Suppressor macrophage (primary cell): ENCODE measurements at places on chromosomes 1 and 21.

GRCh38 chr1:208002672-208003071, 91.7 kb upstream of the CD34 start:
- DNase-seq = no peak

- DNase-seq = no peak
These were observed 217.9 kb downstream of the RHOU start for GRCh38 chr1:228953207-228953606.

DNA sequence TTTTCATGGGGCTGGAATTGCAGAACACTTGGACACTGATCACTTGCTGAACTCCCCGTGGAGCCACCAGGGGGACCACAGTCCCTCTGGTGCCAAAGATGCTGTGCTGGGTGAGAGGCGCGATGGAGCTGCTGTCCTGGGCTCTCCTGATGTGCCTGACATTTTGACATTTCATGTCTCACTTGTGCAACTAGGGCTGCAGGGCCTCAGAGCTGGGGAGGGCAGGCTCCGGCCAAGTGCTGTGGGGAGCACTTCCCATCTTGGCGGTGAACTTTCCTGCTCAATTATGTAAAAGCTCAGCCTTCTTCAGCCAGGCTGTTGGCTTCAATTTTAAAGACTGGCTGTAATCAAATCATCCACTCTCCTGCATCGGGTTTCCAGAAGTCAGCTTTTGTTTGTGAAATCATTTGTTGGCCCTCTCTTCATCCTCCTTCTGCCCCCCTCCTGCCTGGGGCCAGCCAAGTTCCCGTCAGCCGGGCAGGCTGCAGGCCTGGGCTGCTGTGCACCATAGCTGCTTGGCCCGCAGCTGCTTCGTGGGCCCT, 36.8 kb downstream of the KCNAB2 start:
- DNase-seq = no peak

DNA sequence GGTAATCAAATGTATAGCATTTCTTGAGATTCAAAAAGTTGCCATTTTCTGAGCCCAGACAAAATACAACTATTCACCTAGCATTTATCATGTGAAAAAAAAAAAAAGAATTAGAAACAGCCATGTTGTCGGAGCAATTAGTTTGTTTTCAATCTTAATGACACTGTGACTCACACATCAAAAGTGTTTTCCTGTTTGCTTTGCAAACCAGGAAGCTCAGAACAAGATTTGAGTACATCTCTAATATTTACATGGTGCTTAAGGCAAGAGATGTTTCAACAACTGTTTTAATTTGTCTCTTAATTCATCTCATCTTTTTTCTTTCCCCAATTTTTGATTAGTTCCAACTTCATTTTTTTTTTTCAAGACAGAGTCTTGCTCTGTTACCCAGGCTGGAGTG, 62.5 kb upstream of the CAPZB start:
- no peak for DNase-seq

DNA sequence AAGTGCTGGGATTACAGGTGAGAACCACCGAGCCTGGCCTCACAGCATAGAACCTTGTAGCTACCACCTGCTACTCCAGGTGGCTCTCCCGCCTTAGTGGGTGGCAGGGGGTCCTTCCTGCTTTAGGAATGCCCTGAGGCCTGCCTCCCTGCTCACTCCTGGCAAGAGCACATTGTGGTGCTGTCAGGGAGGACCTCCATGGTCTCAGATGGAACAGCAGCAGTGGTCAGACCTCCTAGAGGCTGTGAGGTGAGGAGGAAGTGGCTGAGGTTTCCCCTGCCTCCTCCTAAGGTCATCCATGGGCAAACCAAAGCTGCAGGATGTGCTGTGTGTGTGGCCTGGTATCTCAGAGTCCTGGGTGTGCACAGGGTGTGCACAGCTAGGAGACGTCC, 6.7 kb downstream of the SOX13 start:
- no peak for DNase-seq

DNA sequence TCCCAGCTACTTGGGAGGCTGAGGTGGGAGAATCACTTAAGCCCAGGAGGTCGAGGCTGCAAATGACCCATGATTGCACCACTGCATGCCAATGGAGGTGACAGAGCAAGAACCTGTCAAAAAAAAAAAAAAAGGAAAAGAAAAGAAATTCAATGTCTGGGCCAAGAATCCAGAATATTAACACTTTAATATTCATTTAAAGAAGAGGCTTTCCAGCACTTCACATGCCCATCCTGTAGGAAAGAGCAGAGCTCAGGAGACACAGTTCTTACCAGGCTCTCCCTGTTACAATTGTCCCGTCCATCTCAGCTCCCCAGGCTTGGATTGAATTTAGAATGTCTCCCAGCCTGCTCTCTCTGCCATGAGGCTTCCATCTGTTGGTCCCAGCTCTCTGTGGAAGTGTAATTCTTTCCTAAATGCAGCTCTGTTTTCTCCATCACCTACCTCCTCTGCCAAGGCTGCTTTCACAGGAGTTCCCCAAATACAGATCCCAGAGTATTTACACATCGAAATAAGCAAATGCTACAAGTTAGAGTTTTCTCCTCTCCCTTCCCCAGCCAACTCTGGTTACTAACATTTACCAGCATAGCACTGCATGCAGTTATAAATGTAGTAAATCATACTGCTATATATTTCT, 116.6 kb upstream of the CDC42BPA start:
- DNase-seq = no peak

DNA sequence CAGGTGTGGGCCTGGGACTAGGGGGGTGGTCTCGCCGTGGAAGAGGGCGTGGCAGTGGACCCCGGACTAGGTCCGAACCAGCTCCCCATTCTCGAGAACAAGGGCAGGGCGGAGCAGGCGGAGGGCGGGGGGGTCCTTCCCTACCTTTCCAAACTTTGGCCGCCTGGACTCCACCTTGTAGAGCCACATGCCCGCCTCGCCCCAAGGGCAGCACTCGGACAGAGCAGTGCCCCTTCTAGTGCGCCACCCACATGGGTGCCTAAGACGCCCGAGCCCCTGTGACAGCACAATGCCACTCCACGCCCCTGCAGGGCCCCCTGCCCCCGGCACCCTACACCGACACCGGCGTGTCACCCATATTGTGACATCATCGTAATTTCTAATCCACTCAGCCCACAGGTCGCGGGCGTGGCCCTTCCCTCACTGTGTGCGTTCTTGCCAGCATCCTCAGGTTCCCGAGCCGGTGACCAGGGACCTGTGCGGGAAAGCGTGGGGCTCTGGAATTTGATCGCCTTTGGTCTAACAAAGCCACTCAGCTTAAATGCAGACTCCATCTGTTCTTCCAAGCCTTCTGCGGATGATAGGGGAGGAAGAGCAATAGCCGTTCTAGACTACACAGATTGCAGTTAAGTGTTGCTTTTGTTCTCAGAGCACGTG, 553 bp upstream of the STMN1 start:
- DNase-seq = peak; percentile 8

- no peak for DNase-seq
These were observed 28.8 kb upstream of the CCDC181 start for GRCh38 chr1:169456029-169456428.

GRCh38 chr1:60571811-60572210, 498.2 kb upstream of the C1orf87 start:
- no peak for DNase-seq

- no peak for DNase-seq
These were observed 357.8 kb upstream of the PRMT6 start for GRCh38 chr1:106698660-106699059.

DNA sequence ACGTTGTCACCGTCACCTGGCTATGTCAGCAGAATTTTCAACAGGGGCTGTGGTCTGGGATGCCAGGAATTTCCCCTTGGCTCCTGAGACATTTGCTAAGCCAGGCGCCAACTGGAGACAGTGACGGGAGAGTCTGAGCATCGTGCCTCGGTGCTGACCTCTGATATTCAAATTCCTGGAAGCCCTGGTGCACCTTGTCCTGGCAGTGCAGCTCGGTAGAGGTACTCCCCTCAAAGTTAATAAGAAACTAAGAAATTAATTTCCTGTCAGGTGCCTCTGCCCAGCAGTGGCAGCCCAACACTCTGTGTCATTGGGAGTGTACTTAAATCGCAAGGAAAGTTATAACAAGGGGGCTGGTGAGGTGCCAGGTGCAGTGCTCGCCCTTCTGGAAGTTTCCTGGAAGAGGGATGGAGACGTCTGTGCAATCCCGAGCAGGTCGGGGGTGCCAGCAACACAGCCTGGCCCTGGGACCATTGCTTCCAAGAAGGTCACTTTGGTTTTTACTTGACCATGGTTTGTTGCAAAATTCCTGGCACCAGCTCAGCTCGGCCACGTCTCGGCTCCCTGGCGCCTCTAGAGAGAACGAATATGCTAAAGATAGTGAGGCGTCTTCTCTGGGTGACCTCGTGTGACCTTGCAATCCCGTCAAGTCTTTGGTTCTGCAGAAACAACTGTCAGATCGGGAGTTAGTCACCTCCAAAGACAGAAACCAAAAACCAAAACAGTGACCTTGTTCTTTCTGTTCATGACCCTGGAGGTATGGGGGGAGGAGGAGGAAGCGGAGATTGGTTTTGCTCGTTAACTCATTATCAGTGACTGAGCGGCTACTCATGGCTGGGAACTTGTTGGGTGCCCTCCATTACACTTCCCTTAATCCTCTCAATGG, 149.5 kb upstream of the VAMP3 start:
- DNase-seq = no peak

DNA sequence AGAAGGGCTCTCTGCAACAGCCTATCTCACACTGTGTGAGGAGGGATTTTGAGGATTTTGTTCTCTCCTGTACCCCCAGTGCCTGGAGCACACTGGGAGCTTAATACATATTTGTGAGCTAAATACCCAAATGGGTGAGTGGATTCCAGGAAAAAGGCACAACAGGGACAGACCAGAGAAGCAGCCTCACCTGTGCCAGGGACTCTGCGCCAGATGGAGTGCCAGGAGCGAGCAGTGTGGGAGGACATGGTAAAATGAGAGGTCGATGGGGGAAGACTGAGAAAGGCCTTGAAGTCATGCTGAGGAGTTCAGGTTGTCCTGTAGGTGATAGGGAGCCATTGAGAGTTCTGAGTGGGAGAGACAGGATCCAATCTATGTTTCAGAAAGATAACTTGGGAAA, 11.0 kb upstream of the KCNA2 start:
- DNase-seq = peak; percentile 1

DNA sequence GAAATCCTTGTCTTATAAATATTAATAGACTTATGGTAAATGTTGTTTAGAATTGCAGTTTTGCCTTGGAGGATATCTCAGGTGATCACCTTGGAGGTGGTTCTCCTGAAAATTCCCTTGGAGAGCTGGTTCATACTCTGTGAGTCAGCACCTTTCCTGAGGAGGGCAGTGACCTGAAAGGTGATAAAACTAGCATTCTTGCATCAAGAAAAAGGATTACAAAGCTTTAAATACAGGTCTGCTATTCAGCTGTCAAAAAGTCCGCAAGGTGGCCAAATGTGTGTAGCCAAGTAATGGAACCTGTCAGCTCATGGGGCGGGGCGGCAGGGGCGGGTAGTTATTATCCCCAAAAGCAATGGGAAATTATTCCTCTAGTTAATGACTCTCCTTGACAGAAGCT, 52.8 kb upstream of the EDARADD start:
- DNase-seq = no peak

- peak; percentile 81 for DNase-seq
These were observed 9.2 kb upstream of the LAD1 start for GRCh38 chr1:201408176-201408833.

GRCh38 chr1:210262897-210263272, 30.3 kb downstream of the SERTAD4 start:
- DNase-seq = no peak

DNA sequence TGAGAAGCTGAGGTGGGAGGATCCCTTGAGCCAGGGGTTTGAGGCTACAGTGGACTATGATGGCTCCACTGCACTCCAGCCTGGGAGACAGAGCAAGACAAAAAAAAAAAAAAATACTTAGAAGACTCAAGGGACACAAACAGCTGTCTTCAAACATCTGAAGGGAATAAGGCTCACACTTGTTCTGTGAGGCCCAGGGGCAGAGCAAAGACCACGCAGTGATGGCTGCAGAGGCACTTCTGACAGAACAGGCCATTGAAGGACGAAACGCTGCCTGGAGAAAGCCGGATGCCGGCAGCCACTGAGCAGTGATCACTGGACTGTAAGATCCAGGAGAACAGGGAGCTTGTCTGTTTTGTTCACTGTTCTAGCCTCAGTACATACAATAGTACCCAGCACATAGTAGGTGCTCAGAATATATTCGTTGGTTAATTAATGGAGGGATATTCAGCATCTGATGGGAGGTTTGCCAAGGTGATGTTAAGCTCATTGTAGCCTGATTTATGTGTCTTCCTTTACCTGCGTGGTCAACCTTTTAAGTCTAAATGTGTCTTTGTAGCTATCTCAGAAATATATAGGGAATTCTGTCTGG, 12.1 kb upstream of the NDC1 start:
- no peak for DNase-seq

DNA sequence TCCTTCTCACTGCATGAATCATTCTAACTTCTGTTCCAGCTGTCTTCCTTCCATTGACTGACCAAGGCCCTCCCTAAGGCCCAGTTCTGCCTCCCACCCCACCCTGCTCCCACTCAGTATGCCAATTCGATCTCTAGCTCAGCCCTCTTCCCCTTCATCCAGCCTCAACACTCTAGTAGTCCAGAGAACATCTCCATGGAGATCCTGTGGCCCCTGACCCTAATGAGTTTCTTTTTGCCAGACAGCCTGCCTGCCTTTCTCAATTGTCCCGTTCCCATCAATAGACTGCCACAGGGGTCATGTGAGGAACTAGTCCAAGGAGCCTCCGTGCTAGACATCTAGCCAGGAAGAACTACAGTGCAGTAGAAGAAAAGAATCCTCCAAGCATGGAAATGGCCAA, 26.4 kb downstream of the RRAGC start:
- peak; percentile 32 for DNase-seq

DNA sequence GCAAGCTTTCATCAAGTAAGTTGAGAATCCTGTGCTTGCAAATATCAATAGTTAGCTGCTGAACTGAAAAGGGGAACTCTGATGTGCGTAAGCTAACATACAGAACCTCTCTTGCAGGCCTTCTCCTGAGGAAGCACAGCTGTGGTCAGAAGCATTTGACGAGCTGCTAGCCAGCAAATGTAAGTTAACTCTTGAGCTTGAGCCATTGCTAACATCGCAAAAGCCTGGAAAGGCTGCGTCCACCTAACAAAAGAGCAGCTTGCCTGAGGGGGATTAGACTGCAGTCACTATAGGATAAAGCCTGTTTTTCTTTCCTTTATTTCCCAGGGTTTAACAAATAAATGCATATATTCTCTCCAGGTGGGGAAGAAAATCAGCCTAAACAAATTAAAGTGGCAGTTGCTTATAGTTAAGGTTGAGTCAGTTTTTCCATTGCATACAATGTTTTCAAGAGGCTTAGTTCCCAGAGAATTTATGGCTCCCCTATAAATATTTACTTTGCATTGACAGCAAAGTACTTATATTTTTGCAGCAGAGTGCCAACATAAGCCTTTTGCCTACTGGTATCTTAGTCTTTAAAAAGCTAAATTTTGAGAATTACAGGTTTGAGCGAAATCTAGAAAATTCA, 1.5 kb downstream of the RGS2 start:
- peak; percentile 92 for DNase-seq

DNA sequence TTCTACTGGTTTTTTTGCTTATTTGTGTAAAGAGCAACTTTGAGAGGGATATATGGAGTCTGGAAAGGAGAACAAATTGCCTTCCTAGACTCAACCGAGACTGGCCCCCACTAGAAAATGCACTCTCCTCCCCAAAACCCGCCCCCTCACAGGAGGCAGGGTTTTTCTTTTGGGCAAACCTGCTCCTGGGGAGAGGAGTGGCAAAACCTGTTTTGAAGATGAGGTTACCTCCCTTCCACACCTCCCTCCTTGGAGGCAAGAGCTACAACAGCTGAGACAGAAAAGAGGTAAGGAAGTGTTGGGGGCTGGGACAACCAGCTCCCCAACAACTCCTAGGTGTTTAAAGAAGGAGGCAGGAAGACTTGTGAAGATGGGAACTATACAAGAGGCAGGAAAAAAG, at the start of gene BNIPL:
BNIPL (plus strand) TSS at position 231 of the 400 bp plus-strand sequence; CDS start at position 371, 140 bp downstream.
- DNase-seq = no peak
